ENCODE measurements at places on chromosomes 7 and 10.
A peak's percentile ranks its signal among the peaks of the same experiment; 100 is the strongest.

GRCh38 chr7:98133621-98134303, 27.1 kb downstream of the LMTK2 start:
- DNase-seq, result peak; percentile 93

DNA sequence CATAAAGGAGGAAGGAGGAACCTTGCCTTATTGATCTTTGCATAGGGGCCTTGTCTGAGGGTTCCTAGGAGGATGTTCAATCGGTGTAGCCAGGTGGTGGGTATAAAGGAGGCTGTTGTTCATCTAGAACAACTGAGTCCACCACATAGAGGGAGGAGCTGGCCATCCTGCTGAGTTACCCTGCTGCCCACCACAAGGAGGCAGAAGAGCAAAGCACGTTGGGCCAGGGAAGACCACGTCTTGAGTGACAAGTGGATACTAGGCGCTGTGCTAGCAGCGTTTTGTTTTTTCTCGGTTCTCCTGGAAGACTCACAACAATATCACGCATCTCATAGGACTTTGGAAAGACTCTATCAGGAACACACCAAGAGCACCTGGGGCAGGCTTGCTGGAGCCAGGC, 20.0 kb downstream of the FOXI2 start:
- DNase-seq, result no peak

DNA sequence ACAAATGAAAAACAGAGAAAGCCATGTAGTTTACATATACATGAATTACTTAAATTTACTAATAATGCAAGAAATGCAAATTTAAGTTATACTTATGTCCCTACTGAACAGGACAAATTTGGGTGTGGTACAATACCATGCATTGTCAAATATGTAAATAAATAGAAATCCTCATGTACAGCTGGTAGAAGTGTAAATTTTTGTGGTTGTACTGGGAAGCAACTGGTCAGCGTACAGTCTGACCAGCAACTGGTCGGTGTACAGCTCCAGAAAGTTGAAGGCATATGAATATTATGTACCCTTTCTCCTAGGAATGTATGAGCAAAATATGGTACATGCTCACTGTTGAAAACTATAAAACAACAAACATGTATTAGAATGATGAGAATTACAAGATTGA, 93.9 kb upstream of the TMEM106B start:
- DNase-seq, result no peak

- no peak for DNase-seq
Measured at GRCh38 chr7:74454925-74455288, 1.2 kb downstream of the GTF2IRD1 start.

- no peak for DNase-seq
Measured at GRCh38 chr7:158008267-158008666, 579.4 kb downstream of the PTPRN2 start.

GRCh38 chr10:6843894-6844650, 264.0 kb upstream of the PRKCQ start:
- no peak for DNase-seq

GRCh38 chr10:24333736-24334135, 124.8 kb downstream of the KIAA1217 start:
- DNase-seq, result no peak
